ENCODE measurements at places on chromosomes 5 and 9. TPM values are rescaled to one million over a fixed set of nuclear protein-coding genes. Genes with fewer than 3 reads are reported as not detected.

The SLC34A1 gene
- total RNA-seq, result not detected

The FABP6 gene
- total RNA-seq, result not detected

The PGGT1B gene
- 5.2 TPM for total RNA-seq

The AQP7 gene
- not detected for total RNA-seq

The GARIN3 gene
- total RNA-seq, result not detected

The PRELID2 gene
- 12.7 TPM for total RNA-seq

The GABRG2 gene
- not detected for total RNA-seq

The NUTM2F gene
- not detected for total RNA-seq

The ARSI gene
- 1.2 TPM for total RNA-seq

The PCDHA12 gene
- not detected for total RNA-seq

The TAS2R1 gene
- total RNA-seq, result not detected

The ELOVL7 gene
- not detected for total RNA-seq

The IFNA8 gene
- total RNA-seq, result not detected

The PCDHB6 gene
- total RNA-seq, result not detected

The PCDHA8 gene
- total RNA-seq, result not detected

The MYO10 gene
- total RNA-seq, result 19.0 TPM

The PCDHB3 gene
- total RNA-seq, result 0.89 TPM

The C9 gene
- total RNA-seq, result not detected

The SMC2 gene
- 21.4 TPM for total RNA-seq

The DNM1 gene
- total RNA-seq, result 5.2 TPM

The SLCO4C1 gene
- not detected for total RNA-seq

The TAF11L10 gene
- not detected for total RNA-seq

The PHF24 gene
- total RNA-seq, result not detected
